ENCODE measurements at places on chromosomes 4 and X. TPM values are rescaled to one million over a fixed set of nuclear protein-coding genes. Genes with fewer than 3 reads are reported as not detected.

The AR gene
- 18.3 TPM for total RNA-seq

GRCh38 chrX:41043674-41044345 is 41.4 kb upstream of the USP9X start:
- DNase-seq: no peak

DNA sequence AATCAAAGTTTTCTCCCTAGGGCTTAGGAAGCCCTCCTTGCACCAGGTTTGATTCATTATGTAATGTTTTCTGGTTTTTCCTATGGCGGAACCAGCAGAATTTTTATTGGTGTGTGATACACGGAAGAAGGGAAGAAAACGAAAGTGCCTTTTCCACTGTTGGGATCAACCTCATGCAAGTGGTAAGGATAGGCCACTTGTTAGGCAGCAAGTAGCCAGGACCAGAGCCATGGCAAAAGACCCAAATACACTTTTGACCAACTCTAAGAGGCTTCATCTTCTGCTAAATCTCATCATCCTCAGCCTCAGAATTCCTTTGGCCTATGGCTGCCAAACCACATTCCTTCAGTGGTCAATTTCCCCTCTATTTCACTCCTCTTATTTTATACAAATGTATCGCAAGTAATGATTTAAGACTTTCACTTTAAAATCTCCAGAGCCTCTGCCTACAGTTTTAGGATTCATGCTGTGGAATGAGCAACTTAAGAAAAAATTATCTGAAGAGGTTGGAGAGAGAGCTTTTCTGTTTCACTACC is 21.2 kb downstream of the PPAT start:
- DNase-seq: no peak

The CNKSR2 gene
- total RNA-seq: 10.4 TPM

DNA sequence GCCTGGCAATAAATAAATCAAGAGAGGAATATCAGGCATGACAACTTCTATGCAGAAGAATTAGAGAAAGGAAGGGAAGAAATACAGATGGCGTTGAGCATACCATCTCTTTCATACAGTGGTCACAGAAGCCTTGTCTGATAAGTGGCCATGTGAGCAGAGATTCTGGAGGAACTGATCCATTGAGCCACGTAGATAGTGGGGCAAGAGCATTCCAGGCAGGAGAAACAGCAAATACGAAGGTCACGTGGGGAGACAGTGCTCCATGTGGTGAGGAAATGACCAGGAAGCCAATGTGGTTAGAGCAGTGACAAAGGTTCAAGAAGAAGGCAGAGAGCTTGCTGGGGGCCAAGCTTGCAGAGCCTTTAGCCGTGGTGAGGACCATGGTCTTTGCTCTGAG is 226.7 kb upstream of the NOCT start:
- DNase-seq: no peak

The PRPS1 gene
- 34.0 TPM for total RNA-seq

GRCh38 chr4:93018243-93018642 is 714.5 kb downstream of the GRID2 start:
- no peak for DNase-seq

DNA sequence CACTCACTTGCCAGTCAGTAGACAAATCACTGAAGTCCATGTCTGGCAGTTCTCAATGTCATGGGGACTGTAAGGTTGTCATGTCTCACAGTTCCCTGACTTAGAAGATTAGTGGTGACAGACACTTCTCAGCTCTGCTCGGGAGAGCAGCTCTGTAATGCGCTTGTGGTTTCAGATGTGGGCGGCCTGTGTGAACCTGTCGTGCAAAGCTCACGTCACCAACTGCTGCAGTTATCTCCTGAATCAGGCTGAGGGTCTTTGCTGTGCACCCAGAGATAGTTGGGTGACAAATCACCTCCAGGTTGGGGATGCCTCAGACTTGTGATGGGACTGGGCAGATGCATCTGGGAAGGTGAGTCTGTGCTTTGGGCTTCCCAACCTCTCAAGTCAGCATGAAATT is at the start of gene IL9R:
TSS of gene IL9R (plus strand) at position 261 of the 400 bp plus-strand sequence. CDS start at position 325, 64 bp downstream.
- no peak for DNase-seq

DNA sequence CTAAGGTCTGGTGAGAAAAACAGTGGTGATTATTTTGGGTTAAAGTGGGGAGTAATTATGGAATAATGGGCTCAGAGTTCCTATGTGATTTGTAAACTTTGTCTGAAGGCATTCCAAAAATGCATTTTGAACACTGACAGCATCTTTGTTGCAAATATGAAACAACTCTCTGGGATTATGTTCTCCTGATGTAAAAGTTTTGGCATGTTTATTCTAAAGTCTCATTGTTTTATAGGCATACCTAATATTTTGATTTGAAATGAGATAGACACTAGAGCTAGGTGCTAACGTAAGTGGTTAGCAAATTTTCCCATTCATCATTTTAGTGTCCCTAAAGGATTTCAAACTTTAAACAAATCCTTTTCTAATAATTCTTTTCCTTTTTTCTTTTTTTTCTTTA is 140.9 kb upstream of the ANXA3 start:
- no peak for DNase-seq

The GATA1 gene
- total RNA-seq: not detected

DNA sequence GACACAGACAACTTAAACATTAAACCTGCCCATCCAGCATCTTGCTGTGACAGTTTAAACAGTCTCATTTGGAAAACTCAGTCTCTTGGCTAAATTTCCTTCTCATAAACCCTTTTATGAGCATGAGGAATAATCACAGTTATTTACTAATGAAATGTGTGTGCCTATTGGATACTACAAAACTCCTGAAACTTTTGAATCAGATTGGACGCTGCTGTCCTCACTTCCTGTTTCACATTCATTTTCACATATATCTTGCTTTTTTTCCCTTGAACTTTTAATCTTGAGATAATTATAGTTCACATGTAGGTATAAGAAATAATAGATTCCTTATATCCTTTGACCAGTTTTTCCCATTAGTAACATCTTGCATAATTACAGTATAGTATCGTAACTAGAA is 111.7 kb downstream of the CDKL5 start:
- DNase-seq: no peak

- DNase-seq: no peak
Observed at GRCh38 chr4:123840197-123840596, 443.6 kb downstream of the SPRY1 start.

- no peak for DNase-seq
Observed at GRCh38 chrX:20111271-20111670, 5.4 kb downstream of the MAP7D2 start.

DNA sequence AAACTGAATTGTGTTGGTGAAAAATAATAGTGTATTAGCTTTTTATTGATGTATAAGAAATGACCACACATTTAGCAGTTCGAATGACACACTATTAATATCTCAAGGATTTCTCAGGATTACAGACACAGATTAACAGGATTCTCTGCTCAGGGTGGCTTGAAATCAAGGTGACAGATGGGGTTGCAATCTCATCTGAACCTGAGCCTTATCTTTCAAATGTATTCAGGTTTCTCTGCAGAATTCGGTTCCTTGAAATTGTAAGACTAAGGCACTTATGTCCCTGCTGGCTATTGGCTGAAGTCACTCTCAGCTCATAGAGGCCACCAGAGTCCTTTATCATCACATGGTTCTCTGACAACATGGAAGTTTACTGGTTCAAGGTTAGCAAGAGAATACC is 1780.1 kb downstream of the ARAP2 start:
- no peak for DNase-seq

The SSX4B gene
- total RNA-seq: not detected

- no peak for DNase-seq
Observed at GRCh38 chrX:17595456-17596035, 141.7 kb upstream of the SCML1 start.

DNA sequence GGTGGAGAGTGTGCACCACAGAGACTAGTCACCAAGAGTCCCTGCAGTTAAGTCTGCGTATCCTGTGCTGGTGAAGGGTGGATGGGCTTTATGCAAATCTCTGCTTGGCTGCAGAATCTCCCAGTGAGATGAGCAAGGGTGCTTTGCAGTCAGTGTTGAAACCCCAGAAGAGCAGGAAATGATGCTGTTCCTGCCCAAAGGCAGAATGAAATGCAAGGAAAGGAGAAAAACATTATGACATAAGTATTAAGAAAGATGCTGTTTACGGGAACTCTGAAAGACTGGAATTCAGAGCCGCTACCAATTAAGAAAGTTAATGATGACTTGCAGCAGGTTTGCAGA is 25.4 kb upstream of the ACSL1 start:
- DNase-seq: no peak

The NXF2B gene
- total RNA-seq: not detected

GRCh38 chrX:123422875-123423274 is 238.8 kb downstream of the GRIA3 start:
- no peak for DNase-seq

The CT83 gene
- total RNA-seq: not detected

DNA sequence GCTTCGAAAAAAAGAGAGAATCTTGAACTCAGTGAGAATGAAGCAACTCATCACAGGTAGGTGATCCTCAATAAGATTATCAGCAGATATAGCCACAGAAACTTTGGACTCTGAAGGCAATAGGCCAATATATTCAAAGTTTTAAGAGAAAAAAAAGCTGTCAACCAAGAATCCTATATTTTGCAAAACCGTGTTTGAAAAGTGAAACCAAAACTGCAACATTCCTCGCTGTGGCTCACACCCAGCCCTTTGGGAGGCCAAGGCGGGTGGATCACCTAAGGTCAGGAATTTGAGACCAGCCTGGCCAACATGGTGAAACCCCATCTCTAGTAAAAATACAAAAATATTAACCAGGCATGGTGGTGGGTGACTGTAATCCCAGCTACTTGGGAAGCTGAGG is 22.8 kb downstream of the MAD2L1 start:
- DNase-seq: no peak

The SERTM2 gene
- not detected for total RNA-seq

- no peak for DNase-seq
Observed at GRCh38 chr4:152408514-152409327, 127.2 kb downstream of the FBXW7 start.

GRCh38 chrX:139892512-139892911 is 40.3 kb downstream of the ATP11C start:
- no peak for DNase-seq

GRCh38 chr4:123408471-123409084 is 12.0 kb downstream of the SPRY1 start:
- DNase-seq: no peak

DNA sequence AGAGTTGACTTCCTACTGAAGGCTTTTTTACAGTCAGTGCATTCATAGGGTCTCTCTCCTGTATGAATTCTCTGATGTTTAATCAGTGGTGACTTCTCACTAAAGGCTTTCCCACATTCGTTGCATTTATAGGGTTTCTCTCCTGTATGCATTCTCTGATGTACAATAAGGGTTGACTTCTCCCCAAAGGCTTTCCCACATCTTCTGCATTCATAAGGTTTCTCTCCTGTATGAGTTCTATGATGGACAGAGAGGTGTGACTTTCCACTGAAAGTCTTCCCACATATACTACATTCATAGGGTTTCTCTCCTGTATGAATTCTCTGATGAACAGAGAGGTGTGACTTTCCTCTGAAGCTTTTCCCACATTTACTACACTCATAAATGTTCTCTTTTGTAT is 45.2 kb downstream of the ZNF674 start:
- no peak for DNase-seq

DNA sequence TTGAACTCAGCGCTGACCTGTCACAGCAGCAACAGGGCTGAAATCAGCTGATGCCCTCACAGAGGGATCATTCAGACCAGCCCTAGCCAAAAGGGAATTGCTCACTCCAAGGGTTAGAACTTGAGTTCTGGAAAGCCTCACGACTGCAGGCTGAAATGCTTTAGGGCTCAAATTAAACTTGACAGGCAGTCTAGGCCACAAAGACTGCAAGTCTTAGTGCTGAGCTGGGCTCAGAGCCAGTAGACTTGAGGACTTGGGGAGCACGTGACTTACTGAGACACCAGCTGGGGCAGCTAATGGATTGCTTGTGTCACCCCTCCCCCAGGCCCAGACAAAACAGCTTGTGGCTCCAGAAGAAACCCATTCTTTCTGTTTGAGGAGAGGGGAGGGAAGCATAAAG is 119.0 kb upstream of the SLC6A14 start:
- no peak for DNase-seq

DNA sequence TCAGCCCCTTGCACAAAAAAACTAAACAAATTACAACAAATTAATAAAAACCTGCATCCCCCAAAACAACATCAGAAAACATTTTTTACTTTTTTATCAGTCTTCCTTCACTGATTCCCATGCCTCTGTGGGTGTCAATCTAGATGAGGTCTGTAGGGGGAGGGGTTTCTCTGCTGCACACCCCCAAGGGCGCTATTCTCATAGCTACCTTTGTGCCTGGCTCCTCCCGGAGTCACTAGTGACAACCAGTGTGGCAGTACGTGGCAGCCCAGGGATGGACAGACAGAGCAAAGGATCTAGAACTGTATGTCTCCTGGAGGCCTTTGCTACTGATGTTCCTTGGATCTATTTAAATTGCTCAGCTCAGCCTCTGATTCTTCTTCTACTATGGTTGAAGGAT is 228.1 kb upstream of the ANXA3 start:
- no peak for DNase-seq

DNA sequence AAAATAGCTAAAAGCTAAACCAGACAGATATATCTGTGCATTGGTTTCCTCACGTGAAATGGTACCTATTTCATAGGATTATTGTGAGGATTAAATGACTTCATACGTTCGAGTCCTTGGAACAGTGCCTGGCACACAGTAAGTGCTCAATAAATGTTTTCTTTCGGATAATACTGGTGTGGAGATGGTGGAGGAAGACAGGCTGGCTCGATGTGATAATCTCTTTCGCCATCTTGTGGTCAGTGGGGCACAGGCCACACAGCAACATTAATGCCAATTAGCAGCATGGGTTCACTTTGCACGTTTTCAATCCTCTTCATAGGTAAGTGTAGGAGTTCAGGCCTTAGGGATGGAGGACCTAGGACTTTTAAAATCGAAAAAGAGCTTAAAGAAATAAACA is 9.3 kb downstream of the PAGE4 start:
- no peak for DNase-seq

The NWD2 gene
- not detected for total RNA-seq

DNA sequence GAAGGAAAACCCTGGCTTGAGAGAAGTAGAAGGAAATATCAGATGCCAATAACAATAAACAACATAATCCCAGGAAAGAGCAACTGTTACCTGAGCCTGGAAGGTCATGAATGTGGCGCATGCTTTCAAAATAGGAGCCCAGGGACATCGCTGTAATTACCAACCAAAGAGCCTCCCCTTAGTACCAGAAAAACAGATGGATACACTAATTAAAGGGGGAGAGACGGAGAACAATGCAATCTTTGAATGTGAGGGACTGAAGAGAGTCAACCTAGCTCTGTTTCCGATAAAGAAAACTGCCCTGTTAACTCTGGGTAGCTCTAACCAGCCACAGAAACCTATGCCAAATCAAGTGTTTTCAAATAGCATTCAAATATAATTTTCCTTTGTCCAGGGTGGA is 161.4 kb downstream of the ENOX2 start:
- no peak for DNase-seq

GRCh38 chr4:114658179-114658578 is 59.6 kb downstream of the UGT8 start:
- DNase-seq: no peak

GRCh38 chrX:24026432-24026831 is 554 bp downstream of the KLHL15 start:
- DNase-seq: no peak

Measured in thoracic aorta (tissue), 2 donors.